ENCODE measurements at places on chromosomes 7 and 10.

- no peak for DNase-seq
Measured at GRCh38 chr7:13414181-13414580, 575.3 kb downstream of the ETV1 start.

DNA sequence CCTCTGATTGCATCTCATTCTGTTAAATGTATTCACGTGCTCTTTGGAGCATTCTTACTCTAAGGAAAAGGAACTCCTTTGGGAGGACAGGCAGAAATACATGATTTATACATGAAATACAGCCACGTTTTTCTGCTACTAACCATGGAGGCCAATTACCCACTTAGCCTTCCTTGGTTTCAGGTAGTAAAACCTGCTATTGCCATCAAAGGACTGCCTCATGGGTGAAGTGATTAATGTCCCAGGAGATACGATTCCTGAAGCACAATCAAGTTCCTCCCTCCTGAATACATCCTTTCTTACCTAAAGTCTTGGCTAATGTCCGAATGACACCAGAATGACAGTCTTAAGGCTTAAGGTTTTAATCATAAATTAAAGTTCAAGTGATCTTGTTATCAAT is 58.5 kb upstream of the PIK3CG start:
- DNase-seq = no peak

DNA sequence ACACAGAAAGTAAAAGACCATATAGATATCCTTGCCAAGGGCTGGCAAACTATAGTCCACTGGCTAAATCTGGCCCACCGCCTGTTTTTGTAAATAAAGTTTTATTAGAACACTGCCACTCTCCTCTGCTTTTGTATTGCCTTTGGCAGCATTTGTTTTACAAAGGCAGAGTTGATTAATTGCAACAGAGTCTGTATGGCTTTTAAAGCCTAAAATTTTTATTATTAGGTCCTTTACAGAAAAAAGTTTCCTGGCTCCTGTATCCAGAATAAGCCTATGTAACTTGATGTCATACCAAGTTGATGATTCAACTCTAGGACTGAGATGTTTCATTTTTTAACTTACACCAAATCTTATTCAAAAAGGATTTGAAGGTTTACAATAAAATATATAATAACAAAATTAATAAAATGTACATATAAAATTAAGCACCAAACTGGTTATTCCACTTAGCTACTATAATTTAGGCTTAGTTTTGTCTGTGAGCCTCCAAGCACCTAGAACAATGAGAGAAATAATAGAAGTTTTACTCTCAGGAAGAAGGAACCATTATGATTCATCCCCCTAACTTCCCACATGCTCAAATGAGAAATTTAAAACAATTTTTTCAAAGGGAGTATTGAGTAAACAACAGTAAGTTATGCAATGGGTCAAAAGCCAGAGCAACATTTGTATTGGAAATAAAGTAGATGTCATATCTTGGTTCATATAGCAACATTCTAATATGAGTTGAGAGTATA is 31.9 kb downstream of the CPED1 start:
- DNase-seq = no peak

- no peak for DNase-seq
Measured at GRCh38 chr10:70131560-70131937, 1.1 kb downstream of the AIFM2 start.

GRCh38 chr10:34825414-34825813 is 10.3 kb upstream of the PARD3 start:
- DNase-seq = no peak

- no peak for DNase-seq
Measured at GRCh38 chr10:29554660-29555059, 80.1 kb downstream of the SVIL start.

- no peak for DNase-seq
Measured at GRCh38 chr10:63261496-63261895, 128.4 kb downstream of the NRBF2 start.

DNA sequence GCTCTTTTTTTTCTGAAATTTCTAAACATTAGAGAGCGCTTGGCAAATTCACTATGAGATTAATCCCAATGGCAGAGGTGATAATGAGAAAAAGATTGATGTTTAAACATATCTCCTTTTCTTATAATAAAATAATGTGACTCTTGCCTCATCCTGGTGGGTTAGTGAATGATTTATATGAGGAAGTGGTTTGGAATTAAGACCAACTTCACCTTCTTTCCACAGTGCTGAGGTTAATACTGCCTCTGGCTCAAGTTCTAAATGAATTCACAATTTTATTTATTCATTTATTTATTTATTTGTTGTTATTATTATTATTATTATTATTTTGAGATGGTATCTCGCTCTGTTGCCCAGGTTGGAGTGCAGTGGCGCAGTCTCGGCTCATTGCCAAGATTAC is 40.5 kb upstream of the ADO start:
- no peak for DNase-seq

DNA sequence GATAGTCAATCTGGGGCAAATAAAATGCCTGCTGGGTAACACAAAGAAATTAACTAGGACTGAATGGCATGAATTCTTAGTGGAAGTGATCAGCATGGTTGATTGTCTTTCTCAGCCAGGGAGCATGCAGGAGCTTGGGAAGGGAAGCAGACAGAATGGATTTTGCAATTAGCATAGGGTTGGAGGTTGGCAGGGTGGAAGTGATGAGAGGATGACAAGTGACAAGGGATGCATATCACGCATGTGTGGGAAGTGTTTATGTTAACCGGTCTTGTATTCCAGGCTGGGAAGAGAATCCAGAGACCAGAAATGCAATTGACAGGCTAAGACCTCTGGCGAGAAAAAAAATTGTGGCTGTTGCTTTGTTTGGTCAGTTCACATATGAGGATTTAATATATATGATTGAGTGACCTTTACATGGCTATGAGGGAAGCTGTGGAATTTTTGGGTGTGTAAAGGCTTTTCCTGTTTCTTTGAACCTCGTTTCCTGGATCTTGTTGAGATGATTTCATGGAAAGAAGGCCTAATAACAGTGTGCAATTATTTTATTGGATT is 8.3 kb downstream of the MDFIC start:
- no peak for DNase-seq

DNA sequence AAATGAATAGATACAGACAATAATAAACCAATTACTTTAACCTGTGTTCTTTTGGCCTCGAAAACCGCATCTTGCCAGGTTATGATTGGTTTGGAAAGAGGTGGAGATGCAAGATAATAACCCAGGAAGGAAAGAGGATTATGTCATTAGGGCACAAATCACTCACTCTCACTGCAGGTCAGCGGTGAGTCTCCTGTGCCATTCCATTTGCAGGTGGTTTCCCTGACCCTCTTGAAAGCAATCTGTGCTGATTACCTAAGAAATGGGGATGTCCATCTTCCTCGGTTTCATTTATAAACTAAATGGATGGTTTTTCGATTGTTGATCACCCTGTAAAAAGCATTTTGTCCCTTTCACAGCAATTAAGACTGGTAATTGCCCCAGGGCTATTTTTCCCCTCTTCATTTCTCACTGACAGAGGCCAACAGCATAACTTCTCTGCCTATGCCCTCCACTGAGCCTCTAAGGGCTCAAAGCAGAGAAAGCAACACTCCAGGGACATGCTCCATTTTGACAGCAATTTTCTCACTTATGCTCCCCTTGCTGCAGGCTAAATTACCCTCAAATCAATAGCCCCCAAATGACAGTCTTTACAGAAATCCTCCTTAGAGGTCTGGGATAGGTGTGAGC is 257.5 kb downstream of the IPMK start:
- DNase-seq = no peak

DNA sequence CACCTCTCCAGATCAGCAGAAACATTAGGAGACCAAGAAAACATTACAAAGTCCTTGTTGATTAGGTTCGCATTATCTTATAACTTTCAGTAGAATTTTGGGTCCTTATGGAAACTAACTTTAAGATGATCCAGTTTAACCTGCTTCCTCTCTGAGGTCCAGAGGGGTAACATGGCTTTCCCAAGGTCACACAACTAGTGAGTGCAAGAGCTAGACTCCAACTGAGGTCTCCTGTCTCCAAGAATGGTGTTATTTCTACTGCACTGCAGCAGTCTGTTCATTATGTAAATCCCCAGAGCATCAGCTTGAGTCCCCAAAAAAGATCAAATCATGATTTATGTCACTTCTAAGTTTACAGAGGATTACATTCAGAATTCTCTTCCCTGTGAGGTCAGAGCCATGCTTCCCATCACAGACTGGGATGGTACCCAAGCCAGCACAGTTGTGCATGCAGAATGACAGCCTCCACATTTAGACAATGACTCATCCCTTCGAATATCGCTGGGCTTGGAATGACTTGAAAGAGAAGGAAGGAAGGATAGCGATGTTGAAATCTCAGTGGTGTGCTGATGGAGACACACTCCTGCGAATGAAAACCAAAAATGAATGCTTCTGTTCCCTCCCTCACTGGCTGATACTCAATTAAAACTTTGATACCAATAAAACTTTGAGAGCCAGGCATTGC is 163.1 kb upstream of the PLXNA4 start:
- no peak for DNase-seq

GRCh38 chr7:101410743-101411507 is 48.2 kb downstream of the COL26A1 start:
- no peak for DNase-seq

GRCh38 chr7:158130023-158130409 is 457.6 kb downstream of the PTPRN2 start:
- no peak for DNase-seq

- DNase-seq = no peak
Measured at GRCh38 chr7:125695626-125696025, 766.0 kb upstream of the POT1 start.

DNA sequence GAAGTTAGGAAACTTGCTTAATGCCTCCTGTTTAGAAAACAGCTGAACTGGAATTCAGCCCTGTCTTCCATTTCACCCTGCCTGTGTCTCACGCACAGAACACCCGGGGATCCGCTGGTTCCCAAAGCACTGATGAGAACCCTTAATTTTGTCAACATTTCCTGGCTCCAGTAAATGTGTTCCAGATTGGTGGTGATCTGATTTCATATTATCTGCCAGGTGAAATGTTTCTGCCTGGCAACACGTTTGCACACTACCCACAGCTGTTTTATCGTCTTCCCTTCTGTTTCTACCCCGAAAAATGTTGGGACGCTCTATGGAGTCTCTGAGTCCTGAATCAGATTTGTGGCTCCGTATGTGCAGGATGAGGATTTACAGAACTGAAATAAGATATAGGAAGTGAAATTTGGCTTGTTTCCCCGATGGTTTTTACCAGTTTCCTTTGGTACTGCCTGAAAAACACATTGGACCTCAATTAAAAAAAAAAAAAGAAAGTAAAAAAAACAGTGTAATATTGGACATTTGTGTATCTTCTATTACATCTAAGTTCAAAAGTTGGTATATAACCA is 29.0 kb downstream of the MRC1 start:
- DNase-seq = no peak

- no peak for DNase-seq
Measured at GRCh38 chr7:128351296-128352152, 7.8 kb upstream of the RBM28 start.

DNA sequence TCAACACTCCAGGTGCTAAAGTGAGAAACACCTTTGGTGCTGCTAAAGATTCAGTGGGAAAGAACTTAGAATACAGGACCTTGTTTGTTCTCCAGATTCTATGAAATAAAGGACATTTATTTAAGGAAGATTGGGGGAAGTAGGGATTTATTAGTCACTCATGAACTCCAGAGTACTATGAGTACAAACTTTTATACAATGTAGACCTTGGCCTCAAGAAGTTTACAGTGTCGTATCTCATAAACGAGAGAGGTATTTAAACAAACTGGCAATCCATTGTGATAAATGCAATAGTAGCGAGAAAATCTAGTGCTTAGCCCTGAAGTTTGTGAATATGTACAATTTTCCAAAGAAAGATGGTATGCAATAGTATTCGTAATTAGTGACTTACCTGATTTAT is 59.1 kb downstream of the TES start:
- no peak for DNase-seq

DNA sequence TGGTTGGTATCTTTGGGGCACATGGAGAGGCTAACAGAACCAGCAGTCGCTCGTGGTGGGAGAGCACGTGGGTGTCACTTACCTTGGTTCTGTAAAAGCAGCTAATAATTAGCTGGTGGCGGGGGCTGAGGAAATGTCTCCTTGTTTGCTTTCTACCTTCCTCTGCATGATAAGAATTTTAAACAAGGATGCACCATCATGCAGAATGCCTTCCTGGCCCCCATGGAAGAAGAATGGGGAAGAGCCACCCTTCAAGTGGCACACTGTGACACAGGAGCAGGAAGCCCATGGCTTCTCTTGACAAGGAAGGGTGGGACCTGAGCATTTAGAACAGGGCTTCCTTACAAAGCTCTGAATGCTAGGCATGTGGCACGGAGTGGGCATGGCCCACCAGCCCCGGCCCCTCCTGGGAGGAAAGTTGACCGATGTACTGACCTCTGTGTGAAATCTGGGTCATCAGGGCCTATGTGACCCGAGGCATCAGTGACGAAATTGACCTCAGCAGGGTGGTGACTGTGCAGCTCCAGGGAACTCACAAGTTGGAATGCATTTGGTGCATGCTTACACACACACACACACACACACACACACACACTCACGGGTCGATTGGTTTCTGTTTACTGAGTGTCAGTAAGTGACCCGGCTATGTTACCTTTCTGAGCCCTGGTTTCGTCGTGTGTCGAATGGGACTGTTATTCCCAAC is 116.9 kb upstream of the ANLN start:
- no peak for DNase-seq

DNA sequence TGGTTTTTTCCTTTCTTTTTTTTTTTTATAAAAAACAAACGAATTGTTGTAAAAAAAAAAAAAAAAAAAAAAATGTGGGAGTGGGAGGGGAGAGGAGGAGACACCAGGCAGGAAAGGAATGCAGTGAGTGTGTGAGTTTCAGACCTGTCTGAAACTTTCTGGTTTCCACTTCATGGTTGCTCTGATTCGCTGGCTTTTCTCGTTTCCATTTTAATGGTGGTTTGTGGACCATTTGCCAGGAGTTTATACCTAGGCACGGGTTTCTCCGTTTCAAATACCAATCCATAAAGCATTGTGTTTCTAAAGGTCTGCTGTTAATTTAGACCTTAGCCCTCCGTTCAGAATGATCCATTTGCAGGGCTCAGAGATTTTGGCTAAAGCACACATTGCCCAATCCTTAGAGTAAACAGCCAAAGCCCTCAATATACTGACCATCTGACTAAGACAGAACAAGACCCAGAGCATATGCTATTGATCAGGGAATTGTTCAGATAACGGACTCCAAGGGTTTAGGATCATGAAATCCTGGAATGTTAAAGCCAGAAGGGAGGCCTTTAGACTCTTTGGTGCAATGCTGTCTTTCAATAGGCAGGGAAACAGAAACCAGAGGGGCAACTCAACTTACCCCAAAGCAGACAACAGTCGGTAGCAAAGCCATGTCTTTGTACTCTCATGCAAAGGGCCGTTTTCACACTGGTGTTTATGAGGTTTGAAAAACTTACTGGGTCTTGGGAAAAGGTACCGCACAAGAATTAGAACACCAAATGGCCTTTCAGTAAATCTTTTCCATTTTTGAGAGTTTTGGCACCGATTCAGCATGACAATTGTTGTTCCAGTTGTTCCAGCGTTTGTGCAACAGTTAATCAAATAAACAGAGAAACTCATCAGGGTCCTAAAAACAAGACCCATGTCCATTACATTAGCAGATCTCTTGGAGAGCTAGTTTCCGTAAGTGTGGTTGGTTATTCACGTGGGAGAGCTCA is 94.3 kb upstream of the AGBL3 start:
- DNase-seq = no peak

Data from activated CD4-positive, CD25-positive, alpha-beta regulatory T cell (primary cell).